Right atrium auricular region (tissue), 2 donors: ENCODE measurements at places on chromosomes 4 and X. TPM values are rescaled to one million over a fixed set of nuclear protein-coding genes. Genes with fewer than 3 reads are reported as not detected.

The SLC10A4 gene
- total RNA-seq, result not detected

The GPRASP2 gene
- 14.8 TPM for total RNA-seq

GRCh38 chrX:155334486-155335336, at the start of gene CLIC2:
Gene CLIC2 (minus strand): TSS chrX:155334614. CDS start chrX:155334427, 187 bp downstream.
- H3K27ac ChIP-seq, result peak within 1 kb of the TSS; percentile 72
- no peaks in the 10 kb centered on the region for H3K27me3 ChIP-seq
- peak; percentile 68 for DNase-seq

DNA sequence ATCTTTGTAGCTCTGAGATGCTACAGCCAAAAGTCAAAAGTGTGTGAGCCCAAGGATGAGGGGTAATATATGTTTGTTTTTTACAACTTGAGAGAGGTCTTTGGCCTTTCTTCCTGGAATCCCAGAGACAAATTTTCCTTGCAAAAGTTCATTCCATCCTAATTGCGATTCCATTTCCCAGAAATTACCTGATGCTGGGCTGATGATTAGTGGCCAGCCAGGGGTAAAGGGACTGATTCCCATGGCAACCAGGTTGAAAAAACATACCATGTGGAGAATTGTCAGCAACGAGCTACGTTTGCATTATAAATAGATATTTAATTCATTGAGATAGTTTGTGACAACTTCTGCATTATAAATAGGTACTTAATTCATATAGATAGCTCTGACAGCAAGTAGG, 17.8 kb downstream of the IGSF1 start:
- no peak overlapping the region for H3K27ac ChIP-seq
- no peaks in the 10 kb centered on the region for H3K27me3 ChIP-seq
- DNase-seq, result no peak

DNA sequence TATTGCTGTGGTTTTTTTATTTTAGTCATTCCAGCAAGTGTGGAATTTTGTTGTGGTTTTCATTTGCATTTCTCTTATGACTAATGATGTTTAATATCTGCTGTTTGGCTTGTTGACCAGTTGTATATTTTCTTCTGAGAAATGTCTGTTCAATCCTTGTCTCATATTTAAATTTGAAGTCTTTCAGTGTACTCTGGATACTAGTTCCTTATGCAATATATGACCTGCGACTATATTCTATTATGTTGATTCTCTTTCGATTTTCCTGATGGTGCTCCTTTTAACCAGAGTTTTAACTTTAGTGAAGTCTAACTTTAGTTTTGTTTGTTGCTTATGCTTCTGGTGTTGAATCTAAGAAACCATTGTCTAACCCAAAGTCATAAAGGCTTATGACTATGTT, 1528.0 kb downstream of the TECRL start:
- no peak for DNase-seq
- H3K4me3 ChIP-seq, result no peak overlapping the region
- H3K4me1 ChIP-seq, result no peaks in the 10 kb centered on the region
- no peaks in the 10 kb centered on the region for H3K27me3 ChIP-seq
- H3K36me3 ChIP-seq, result no peaks in the 10 kb centered on the region
